ENCODE measurements at places on chromosomes 5 and 9.

DNA sequence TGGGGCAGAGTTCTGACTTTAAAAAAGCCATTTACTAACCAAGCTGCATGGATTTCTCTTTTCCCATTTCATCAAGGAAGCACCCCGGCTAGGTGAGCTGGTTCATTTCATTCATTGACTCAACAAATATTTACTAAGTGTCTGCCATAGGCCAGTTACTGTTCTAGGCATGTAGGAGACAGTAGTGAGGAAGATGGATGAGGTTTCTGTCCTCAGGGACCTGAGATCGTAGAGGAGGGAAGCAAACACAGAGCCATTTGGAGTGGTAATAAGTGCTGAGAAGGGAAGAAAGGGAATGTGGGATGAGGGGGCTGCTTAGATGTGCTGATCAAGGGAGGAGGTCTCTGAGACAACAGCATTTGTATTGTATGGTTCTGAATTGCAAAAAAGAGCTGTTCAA, 120.4 kb downstream of the C9orf152 start:
- DNase-seq, result no peak

DNA sequence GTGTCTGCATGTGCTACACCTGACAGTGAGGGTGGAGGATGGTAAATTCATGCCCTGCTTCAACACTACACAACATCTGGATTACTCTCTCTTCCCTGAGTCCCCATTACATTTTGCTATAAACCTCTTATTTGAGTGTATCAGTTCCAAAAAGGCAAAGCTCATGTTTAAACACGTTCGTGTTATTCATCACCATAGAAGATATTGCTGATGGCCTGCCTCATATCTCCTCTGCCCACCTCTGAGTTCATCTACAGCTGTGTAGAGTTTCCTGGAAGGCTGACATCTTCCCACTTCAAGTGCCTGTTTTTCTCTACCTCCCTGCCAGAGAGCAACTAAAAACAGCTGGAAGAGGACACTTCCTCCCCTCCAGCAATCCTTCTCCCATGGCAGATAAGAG, 433.2 kb downstream of the ISL1 start:
- DNase-seq, result no peak

- no peak for DNase-seq
These were observed 46.8 kb downstream of the DBH start for GRCh38 chr9:133682818-133683585.

DNA sequence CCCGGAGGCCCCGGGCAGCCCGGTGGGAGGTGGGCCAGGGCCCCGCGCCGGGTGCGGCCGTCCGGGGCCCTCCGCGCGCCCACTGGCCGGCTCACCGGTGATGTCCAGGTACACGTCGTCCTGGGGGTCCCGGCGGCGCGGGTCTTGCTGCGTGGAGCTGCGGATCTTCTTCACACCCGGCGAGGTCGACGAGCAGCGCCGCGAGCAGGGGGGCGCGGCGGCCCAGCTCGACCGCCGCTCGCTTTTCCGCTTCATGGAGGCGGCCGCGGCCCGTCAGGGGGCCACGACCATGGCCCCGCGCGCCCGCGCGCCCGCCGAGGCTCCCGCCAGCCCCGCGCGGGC, 548 bp downstream of the CDC14B start:
- no peak for DNase-seq

DNA sequence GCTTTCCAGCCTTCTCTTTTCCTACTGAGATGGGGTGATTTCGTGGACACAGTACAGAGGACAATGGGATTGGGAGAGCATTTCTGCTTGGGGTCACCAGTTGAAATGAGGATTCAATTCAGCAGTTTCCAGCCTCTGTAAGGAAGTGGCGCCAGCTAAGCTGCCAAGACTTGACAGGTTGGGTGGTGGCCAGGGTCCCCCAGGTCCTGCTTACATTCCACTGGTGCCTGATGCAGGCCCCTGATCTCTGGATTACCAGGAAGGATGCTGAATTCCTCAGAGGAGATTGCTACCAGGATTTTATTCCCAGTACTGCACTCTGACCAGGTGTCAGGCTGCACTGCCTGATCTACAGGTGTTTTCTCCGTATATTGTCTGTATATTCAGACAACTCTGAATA, 119.7 kb downstream of the PSD2 start:
- no peak for DNase-seq

GRCh38 chr5:158261674-158262367, 402.9 kb upstream of the CLINT1 start:
- no peak for DNase-seq

- DNase-seq, result no peak
These were observed 100.1 kb upstream of the TNFAIP8 start for GRCh38 chr5:119255571-119256356.

GRCh38 chr5:180059326-180059725, 12.2 kb downstream of the RNF130 start:
- no peak for DNase-seq

DNA sequence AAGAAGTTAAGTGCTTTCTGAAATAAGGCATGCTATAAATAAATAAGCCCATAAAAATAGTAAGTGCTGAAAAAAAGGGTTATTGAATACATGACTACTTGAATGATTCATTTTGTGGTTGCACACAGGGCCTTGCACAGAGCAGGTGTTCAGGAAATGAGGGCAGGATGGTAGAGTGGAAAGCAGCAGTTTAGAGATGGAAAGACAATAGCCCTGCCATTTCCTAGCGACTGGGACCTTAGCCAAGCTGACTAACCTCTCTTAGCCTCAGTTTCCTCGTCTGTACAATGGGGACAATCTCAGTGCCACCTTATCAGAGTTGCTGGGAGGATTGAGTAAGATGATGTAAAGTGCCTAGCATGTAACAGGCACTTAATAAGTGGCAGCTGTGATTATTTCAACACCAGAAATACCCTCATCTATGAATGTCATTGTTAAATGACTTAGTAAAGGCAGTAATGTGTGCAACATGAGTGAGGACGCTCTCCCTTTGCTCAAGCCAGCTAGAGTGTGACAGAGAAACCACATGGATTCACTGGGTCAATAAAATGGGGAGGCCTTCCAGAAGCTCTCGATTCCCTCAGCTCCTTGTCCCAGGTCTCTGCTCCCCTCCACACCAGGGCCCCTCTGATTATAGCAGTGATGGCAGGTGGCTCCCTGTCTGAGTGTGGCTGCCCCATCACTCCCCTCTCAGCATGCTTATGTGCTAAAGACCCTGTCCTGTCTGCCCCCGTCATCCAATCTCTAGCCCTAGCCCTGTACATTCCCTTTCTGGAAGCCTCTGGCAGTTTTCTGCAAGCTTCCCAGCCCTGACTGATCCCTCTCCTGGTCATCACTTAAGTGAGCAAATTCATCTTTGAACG, 16.0 kb upstream of the PHF19 start:
- DNase-seq, result peak; percentile 100

GRCh38 chr5:33257807-33258429, 182.8 kb upstream of the TARS1 start:
- peak; percentile 20 for DNase-seq

GRCh38 chr9:107141967-107142366, 141.1 kb upstream of the RAD23B start:
- no peak for DNase-seq

GRCh38 chr5:132896685-132897084, 23.2 kb downstream of the LEAP2 start:
- no peak for DNase-seq

DNA sequence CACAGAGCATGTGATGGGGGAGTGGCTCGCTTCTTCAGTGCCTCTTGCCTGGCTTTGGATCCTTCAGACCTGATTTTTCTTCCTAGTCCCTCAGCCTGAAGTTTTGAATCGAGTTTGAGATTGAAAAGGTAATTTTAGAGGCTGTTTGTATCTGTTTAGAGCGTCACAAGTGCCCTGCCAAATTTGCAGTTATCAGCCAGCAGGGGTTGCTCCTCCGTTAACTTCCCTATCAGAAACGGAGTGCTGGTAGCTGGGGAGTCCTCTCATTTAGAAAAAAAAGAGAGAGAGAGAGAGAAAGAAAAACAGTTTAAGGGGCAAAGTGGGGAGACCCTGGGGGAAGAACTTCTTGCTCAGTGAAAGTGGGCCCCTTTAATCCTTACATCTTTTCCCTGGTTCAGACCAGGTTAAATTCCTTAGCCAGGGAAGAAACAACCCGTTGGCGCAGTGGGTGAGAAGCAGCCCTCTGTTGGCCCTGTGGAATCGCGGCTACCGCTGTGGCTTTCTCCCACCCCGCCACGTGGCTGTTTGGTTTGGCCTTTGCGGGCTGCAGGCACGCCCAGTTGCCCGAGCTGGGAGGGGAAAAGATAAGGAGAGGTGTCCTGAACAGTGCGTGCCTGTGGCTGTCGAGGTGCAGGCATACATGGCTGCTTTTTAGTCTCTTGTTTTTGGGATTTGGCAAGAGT, 576.7 kb upstream of the ACO1 start:
- DNase-seq, result no peak

DNA sequence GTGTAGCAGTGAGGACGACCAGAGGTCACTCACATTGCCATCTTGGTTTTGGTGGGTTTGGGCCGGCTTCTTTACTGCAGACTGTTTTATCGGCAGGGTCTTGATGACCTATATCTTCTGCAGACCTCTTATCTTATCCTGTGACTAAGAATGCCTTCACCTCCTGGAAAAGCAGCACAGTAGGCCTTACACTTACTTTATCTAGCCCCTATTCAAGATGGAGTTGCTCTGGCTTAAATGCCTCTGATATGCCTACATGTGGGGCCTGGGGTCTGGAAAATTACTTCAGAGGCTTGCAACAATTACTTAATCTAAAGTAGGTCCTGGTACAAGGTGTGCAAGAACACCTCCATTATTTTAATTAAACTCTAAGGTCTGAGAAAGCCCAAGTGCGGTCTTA, 86.9 kb upstream of the IL12B start:
- no peak for DNase-seq

GRCh38 chr5:11319836-11320580, 559.0 kb upstream of the DAP start:
- peak; percentile 9 for DNase-seq

DNA sequence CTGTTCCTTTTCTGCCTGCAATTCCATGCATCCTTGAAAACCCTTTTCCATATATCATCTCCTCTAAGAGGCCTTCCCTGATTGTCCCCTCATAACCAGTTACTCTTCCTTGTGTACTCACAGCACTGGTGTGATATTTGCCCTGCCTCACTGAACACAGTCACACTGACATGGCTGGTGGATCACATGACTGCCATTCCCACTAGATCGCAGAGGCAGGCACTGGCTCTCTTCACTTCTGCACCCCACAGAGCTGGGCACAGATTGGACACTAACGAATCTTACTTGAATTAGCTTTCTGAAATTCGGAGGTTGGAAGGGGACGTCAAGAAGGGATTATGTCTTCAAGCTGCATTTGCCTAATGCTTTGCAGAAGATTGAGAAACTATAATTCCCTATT, 208.0 kb downstream of the PAPPA start:
- no peak for DNase-seq

DNA sequence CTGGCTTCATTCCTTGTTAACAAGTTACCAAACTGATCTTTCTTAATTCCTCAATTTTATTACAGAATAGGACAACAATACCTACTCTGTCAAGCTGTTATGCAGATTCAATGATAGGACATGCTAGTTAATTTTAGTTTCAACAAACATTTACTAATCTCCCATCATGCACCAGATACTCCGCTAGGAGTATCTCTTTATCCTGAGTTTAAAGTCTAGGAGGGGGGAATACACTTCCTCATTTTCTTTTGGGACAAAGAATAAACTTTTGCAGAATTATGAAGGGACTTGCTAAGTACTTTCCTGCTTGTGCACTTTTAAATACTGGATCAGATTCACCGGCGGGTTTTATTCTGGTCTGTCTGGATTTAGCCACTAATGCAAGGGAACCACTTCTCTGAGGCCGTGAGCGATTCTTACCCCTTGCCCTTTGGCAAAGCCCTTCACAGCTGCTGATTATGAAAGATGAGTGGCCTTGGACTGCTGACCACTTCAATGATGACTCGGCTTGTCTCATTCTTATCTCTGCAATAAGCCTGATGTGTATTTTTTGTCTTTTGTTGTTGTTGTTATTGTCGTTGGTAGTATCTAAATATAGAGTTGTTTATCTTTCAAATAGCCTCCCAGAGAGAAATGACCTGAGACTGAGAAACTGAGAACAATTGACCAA, 73.9 kb downstream of the RMI1 start:
- no peak for DNase-seq

GRCh38 chr5:32645246-32645645, 59.9 kb downstream of the SUB1 start:
- no peak for DNase-seq

GRCh38 chr5:10268100-10268499, 18.0 kb downstream of the CCT5 start:
- no peak for DNase-seq

GRCh38 chr9:3240656-3241268, 285.0 kb downstream of the RFX3 start:
- peak; percentile 16 for DNase-seq

GRCh38 chr9:14307989-14308852, 5.7 kb downstream of the NFIB start:
- no peak for DNase-seq

- DNase-seq, result no peak
These were observed 673 bp downstream of the CDC25C start for GRCh38 chr5:138330813-138331448.

DNA sequence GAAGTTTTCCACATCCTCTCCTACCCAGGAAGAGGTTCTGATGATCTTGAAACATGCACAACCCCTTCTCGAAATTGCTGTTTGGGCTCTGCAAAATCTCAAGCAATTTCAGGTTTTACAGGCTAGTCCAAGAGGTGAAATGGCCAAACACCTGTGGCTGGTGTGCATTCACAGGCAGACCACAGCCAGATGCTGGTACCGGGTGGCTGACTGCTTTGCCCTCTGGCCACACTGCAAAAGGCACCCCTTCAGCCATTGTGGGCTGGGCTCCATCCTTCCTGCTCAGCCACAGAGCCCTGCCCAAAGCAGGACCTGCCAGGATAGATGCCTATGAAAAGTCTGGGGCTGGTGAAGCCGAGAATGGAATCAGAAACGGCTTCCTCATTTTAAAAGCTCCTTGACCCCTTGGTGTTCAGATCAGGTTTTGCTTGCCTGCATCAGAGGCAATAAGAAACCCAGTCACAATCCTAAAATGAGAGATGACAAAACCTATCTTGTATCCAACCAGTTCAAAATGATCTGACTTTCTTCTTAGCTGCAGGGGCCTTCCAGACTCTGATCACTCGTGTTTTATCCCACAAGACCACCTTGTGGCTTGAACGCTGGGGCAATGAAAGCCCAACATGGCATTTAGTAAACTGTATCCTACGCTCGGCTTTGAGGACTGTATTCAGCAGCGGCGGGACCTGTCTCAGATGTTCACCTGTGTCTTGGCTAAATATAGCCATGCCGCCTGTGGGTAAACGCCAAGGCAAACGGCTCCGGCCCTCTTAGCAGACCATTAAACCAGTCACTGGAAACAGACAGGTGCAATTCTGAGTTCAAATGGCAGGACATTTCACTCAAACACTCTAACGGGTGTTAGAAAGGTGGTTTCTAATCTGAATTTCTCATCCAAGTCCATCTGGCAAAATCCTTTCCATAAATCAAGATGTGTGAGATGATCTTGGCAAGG, 49.6 kb downstream of the EPB41L4B start:
- DNase-seq, result no peak

- DNase-seq, result no peak
These were observed 31.9 kb downstream of the CCDC125 start for GRCh38 chr5:69300537-69301203.

Measured in H54 (cell line).